ENCODE measurements at places on chromosomes 12 and 14. TPM values are rescaled to one million over a fixed set of nuclear protein-coding genes. Genes with fewer than 3 reads are reported as not detected.

The SERPINA1 gene
- total RNA-seq: 0.22 TPM

DNA sequence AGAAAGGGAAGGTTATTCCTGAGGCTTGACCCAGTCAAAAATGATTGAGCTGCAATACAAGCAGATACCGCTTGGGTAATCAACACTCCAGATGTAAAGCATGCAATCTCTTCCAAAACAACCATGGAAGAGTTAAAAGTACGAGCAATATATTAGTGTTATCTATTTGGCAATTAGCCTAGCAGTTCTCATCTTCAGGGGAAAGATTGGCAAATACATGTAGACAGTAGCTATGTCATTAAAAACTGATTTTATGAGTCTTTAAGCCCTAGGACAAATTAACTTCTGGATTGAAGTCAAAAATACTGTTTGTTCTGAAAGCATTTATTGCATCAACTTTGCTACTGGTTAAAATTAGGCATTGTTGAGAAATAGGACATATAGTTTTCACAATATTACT is 9.3 kb upstream of the GYS2 start:
- ATAC-seq: no peak

- ATAC-seq: no peak
These were observed 29.1 kb downstream of the DPF3 start for GRCh38 chr14:72864712-72865365.

DNA sequence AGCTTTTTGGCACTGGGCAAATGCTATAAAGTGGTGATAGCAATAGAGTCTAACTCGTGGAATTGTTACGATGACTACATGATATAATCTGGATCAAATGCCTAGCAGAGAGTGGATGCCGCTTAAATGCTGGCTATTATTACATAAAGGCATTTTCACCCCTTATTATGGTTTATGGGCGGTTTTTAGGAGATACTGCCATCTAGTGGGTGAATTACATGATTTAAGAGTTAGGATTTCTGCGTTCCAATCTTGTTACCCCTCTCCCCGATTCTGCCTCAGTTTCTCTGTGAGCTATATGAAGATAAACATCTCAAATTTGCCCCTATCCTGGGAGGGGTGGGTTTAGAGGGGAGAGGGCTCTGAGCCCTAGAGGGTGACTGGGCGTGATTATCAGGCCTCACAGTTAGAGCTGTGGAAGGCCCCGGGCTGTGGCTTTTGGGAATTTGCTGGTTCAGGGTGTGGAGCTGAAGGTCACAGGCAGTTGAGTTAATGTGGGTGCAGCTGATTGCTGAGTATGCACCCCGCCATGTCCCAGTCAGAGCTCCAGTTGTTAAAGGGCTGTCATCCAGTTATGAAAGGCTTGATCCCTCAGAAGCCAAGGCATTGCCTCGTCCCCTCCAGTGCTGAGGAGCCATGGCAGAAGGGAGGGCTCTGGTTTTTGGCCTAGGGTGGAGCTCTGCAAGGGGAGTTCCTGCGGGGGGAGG is 14.4 kb downstream of the CLSTN3 start:
- ATAC-seq: no peak

- peak; percentile 31 for ATAC-seq
These were observed 1.8 kb downstream of the AHNAK2 start for GRCh38 chr14:104976198-104977007.

- no peak for ATAC-seq
These were observed 21.8 kb downstream of the DHX37 start for GRCh38 chr12:124967016-124967739.

Data from motor neuron (in vitro differentiated cells).